Muscle of leg (tissue), 16 donors: ENCODE measurements at places on chromosomes 2 and 18. TPM values are rescaled to one million over a fixed set of nuclear protein-coding genes. Genes with fewer than 3 reads are reported as not detected.

DNA sequence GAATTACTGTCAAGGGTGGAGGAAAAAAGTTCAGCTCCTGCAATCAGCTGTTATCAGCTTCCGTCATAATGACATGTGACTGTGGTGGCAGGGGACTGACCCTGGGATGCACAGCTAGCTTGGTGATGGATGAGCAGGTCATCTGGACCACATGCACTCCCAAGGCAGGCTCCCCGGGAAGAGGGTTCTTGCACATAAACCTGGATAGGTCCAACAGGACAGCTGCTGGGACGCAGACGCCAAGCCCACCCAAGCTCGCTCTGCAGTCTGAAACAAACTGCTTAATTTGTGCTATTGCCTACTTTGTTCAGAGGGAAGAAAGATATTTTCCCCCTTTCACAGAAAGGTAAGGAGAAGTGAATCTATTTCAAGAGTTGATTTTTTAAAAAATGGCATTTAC lies 30.2 kb downstream of the FAM178B start:
- H3K27me3 ChIP-seq: peaks cover 19% of the 10 kb centered on the region
- H3K36me3 ChIP-seq: no peaks in the 10 kb centered on the region
- no peak overlapping the region for H3K4me3 ChIP-seq
- DNase-seq: no peak
- no peak overlapping the region for H3K27ac ChIP-seq

DNA sequence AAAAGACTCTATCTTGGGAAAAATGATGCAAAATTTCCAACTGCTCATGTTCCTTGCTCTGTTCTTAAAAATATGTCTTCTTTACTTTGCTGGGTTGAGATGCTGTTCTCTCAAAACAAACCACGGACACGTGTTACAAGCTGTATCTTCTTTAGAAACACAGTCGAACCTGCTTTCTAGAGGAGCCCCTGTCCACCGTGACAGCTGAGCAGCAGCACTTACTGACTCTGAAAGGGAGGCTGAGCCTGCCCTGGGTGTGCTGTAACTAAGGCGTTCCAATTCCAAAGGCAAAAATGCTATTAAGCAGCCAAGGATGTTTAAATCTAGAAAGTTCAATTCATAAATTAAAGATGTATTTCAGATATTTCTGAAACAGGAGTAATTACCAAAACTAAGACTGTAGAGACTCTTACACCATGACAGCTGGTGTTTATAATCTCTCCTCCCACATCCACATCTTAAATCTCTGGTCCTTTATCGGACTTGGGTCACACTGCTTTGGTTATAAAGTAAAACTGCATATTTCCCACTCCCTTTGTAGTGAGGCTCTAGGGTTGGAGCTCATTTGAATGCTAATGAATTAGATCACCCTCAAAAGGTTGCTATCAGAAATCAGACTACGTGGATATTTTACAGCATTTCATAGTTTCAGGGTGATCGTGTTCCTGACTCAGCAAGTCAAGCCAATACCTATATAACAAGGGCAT lies 281.2 kb upstream of the LYPD1 start:
- no peaks in the 10 kb centered on the region for H3K4me1 ChIP-seq
- no peaks in the 10 kb centered on the region for H3K36me3 ChIP-seq
- no peaks in the 10 kb centered on the region for H3K27me3 ChIP-seq
- H3K4me3 ChIP-seq: no peak overlapping the region
- no peak for DNase-seq

DNA sequence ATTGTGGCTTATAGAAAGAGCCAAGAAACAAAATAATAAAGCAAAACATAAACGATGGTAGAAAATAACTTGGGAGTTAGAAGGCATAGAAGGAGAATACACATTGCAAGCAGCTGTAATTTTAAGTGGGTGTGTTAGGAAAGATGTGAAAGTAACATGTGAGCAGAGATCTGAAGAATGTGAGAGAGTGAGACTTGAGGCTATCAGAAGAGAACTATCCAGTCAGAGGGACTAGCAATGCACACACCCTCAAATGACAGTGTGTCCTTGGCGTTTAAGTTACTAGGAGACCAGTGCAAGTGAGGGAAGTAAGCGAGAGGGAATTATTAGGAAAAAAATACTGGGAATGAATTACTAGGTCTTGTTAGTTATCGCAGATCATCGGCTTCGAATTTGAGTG lies 304.9 kb downstream of the DSEL start:
- DNase-seq: no peak
- H3K27ac ChIP-seq: no peak overlapping the region
- no peaks in the 10 kb centered on the region for H3K4me1 ChIP-seq
- H3K27me3 ChIP-seq: no peaks in the 10 kb centered on the region
- H3K4me3 ChIP-seq: no peak overlapping the region

GRCh38 chr2:23506531-23507266 lies 121.7 kb downstream of the KLHL29 start:
- peaks cover 5% of the 10 kb centered on the region for H3K27me3 ChIP-seq
- no peaks in the 10 kb centered on the region for H3K36me3 ChIP-seq
- no peak overlapping the region for H3K4me3 ChIP-seq
- peaks cover 41% of the 10 kb centered on the region for H3K4me1 ChIP-seq
- H3K27ac ChIP-seq: no peak overlapping the region

- no peaks in the 10 kb centered on the region for H3K27me3 ChIP-seq
- peaks cover 8% of the 10 kb centered on the region for H3K4me1 ChIP-seq
- peaks cover 9% of the 10 kb centered on the region for H3K36me3 ChIP-seq
- no peak for DNase-seq
Observed at GRCh38 chr2:100998235-100998573, 3.9 kb upstream of the RPL31 start.

- H3K4me1 ChIP-seq: no peaks in the 10 kb centered on the region
- H3K36me3 ChIP-seq: no peaks in the 10 kb centered on the region
- peak; percentile 46 for DNase-seq
- no peaks in the 10 kb centered on the region for H3K27me3 ChIP-seq
- no peak overlapping the region for H3K27ac ChIP-seq
- no peak overlapping the region for H3K4me3 ChIP-seq
Observed at GRCh38 chr2:32851777-32852439, 94.8 kb upstream of the LTBP1 start.

DNA sequence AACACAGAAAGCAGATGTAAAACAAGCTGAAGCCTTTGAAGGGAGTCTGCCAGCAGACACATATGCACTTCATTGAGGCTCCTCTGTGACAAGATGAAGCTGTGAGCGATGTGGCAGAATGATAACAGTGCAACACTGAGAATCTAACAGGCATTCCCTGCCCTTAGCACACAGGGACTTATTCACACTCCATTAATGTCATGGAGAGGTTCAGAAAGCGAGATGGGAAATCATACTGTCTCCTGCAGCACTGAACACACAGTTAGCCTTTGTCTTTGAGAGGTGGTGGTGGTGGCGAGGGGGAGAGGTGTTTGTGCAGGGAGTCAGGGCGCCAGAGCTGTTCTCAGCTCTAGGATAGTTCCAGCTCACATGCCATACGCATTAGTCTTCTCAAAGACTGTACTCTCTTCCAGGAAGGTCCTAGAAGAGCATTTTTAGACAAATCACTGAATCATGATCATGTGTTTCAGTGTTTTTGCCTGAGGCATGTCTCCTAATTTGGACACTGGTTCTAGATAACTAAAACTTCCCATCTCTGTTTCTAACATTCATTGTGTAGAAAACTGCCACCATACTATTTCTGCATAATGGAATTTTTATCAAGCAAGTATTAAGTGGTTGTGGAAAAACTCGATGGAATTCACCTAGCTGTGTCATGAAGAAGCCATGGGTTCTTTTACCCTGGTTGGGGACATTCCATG lies 93.5 kb upstream of the ITGB6 start:
- no peaks in the 10 kb centered on the region for H3K27me3 ChIP-seq
- H3K4me1 ChIP-seq: peaks cover 6% of the 10 kb centered on the region
- no peak overlapping the region for H3K4me3 ChIP-seq
- H3K27ac ChIP-seq: peak overlapping the region; percentile 39
- H3K36me3 ChIP-seq: peaks cover 23% of the 10 kb centered on the region

The NMUR1 gene
- total RNA-seq: 0.18 TPM

The CROCC2 gene
- total RNA-seq: 0.04 TPM

The UPP2 gene
- total RNA-seq: not detected

The STEAP3 gene
- 8.0 TPM for total RNA-seq

The GATA6 gene
- 1.4 TPM for total RNA-seq

The ASIC4 gene
- 0.44 TPM for total RNA-seq

The SERPINB11 gene
- not detected for total RNA-seq

The MC4R gene
- total RNA-seq: 0.62 TPM
